ENCODE measurements at places on chromosomes 1 and 21. TPM values are rescaled to one million over a fixed set of nuclear protein-coding genes. Genes with fewer than 3 reads are reported as not detected.

Gene LMX1A
- not detected for total RNA-seq

DNA sequence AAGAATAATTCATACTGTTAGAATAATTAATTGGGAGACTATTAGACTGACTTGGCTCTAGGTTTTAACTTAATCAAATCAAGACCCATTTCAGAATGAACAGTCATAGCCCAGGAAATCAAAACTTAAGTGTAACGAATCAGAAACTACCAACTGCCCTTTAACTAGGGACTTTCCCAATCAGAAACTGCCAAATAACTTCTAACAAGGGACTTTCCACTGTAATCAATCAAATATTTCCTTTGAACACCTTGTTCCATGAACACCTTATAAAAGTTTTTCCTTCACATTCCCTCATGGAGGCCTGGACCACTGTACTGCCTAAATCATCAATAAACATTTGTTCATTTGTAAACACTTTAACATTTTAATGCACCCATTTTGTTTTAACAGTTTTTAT, 1054.7 kb upstream of the TMPRSS15 start:
- H3K36me3 ChIP-seq, result no peaks in the 10 kb centered on the region
- no peaks in the 10 kb centered on the region for H3K4me1 ChIP-seq
- DNase-seq, result no peak
- no peak overlapping the region for H3K27ac ChIP-seq
- no peak overlapping the region for H3K4me3 ChIP-seq

- peak; percentile 100 for DNase-seq
- peaks cover 45% of the 10 kb centered on the region for H3K4me1 ChIP-seq
- H3K27me3 ChIP-seq, result no peaks in the 10 kb centered on the region
- peak overlapping the region; percentile 40 for H3K4me3 ChIP-seq
- peak overlapping the region; percentile 97 for H3K27ac ChIP-seq
Measured at GRCh38 chr1:209884665-209885117, 53.3 kb upstream of the SYT14 start.

DNA sequence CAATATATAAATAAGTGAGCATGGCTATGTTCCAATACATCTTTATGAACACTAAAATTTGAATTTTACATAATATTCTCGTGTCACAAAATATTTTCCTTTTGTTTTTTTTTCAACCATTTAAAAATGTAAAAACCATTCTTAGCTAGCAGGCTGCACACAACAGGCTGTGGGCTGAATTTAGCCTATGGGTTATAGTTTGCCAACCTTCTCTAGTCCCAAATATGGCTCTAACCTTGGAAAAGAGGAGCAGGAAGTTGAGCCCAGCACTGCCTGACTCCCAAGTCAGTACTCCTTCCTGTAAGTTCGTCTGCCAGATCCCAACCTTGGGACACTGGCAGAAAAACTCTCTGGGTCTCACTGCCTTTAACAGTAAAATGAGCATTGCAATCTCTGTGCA, 13.4 kb downstream of the C1QB start:
- H3K27ac ChIP-seq, result no peak overlapping the region
- no peaks in the 10 kb centered on the region for H3K4me1 ChIP-seq
- no peak for DNase-seq
- no peak overlapping the region for H3K4me3 ChIP-seq
- H3K27me3 ChIP-seq, result peaks cover 39% of the 10 kb centered on the region
- H3K36me3 ChIP-seq, result no peaks in the 10 kb centered on the region

GRCh38 chr1:44293761-44294315, 61.2 kb downstream of the ERI3 start:
- no peaks in the 10 kb centered on the region for H3K27me3 ChIP-seq
- no peak overlapping the region for H3K4me3 ChIP-seq
- peaks cover 4% of the 10 kb centered on the region for H3K36me3 ChIP-seq
- DNase-seq, result no peak

Data from astrocyte (in vitro differentiated cells and primary cell).